Panc1 (cell line): ENCODE measurements at places on chromosomes 11 and 22.
A peak's percentile ranks its signal among the peaks of the same experiment; 100 is the strongest.

DNA sequence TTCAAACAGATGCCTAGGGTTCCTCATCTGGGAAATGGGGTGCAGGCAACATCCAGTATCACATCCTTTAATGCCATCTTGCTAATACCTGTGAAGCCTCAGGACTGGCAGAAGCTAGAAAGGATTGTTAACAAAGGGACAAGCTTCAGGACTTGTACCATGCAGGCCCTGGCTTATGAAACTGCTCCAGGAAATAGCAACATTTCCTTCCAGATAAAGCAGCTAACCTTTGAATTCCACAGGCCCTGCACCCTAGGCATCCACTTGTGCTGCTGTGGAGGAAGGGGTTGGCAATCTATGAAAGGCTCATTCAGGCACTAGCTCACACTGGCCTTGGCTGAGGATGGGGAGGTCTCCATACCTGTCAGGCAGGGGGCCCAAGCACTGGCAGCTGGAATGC is 87.2 kb downstream of the BTBD10 start:
- H3K4me3 ChIP-seq, result no peak overlapping the region
- no peaks in the 10 kb centered on the region for H3K27me3 ChIP-seq
- H3K36me3 ChIP-seq, result no peaks in the 10 kb centered on the region

- no peaks in the 10 kb centered on the region for H3K36me3 ChIP-seq
- no peak overlapping the region for H3K27ac ChIP-seq
- no peak overlapping the region for H3K4me3 ChIP-seq
- no peaks in the 10 kb centered on the region for H3K4me1 ChIP-seq
- H3K27me3 ChIP-seq, result peaks cover 11% of the 10 kb centered on the region
Observed at GRCh38 chr11:95299078-95299679, 68.2 kb upstream of the SESN3 start.

DNA sequence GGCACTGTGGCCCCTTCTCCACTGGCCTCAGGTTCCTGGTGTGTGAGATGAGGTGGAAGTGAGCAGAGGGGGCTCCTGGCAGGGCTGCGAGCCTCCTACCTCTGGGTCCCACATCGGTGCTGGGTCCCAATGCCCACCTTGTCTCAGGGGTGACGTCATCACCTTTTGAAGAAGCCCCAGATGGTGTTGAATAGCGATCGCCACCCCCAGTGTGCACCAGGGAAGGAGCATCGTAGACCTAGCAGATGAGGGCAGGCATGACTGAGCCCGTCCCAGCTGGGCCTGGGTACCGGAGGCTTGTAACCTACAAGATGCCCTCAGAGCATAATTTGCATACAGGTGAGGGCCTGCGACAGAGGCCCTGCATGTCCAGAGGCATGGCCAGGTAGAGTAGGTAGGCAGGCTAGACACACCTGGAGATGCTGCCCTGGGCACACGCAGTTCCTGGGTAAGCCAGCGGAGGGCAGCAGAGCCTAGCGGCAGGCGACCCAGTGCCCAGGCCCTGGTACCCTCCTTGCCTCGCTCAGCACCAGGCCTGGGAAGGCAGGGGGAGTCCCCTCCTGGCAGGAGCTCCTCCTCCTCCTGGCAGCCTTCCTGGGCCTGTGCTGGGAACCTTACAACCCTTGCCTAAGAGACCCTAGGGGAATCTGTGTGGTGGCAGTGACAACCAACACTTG is 52.5 kb downstream of the TPCN2 start:
- peak; percentile 67 for DNase-seq
- H3K27me3 ChIP-seq, result no peaks in the 10 kb centered on the region
- no peaks in the 10 kb centered on the region for H3K36me3 ChIP-seq
- peaks cover 35% of the 10 kb centered on the region for H3K4me1 ChIP-seq

DNA sequence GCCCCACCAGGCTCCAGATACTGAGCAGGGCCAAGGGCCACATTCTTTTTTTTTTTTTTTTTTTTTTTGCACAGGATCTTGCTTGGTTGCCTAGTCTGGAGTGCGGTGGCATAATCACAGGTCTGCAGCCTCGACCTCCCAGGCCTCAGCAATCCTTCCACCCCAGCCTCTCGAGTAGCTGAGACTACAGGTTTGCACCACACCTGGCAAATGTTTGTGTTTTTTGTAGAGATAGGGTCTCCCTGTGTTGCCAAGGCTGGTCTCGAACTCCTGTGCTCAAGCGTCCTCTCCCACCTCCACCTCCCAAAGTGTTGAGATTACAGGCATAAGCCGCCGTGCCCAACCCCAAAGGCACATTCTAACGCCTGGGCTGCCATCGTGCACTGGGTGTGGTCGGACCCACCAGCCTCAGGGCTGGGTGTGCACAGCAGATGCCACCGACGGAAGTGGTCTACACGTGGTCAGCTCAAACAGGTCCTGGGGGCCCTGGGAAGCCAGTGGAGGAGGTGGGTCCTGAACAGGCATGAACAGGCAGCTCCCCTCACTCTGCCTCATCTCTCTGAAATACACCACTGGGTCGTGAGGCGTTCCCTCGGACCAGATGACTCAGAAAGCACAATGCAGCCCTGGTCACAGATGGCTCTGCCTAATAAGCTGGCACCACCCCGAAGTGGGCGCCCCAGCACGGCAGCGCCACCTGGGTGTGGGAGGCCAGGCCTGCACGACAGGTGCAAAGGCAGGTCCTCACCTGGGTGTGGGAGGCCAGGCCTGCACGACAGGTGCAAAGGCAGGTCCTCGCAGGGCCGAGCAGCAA is 5.1 kb upstream of the B4GALNT4 start:
- no peak overlapping the region for H3K4me3 ChIP-seq
- H3K36me3 ChIP-seq, result no peaks in the 10 kb centered on the region
- H3K27me3 ChIP-seq, result no peaks in the 10 kb centered on the region

DNA sequence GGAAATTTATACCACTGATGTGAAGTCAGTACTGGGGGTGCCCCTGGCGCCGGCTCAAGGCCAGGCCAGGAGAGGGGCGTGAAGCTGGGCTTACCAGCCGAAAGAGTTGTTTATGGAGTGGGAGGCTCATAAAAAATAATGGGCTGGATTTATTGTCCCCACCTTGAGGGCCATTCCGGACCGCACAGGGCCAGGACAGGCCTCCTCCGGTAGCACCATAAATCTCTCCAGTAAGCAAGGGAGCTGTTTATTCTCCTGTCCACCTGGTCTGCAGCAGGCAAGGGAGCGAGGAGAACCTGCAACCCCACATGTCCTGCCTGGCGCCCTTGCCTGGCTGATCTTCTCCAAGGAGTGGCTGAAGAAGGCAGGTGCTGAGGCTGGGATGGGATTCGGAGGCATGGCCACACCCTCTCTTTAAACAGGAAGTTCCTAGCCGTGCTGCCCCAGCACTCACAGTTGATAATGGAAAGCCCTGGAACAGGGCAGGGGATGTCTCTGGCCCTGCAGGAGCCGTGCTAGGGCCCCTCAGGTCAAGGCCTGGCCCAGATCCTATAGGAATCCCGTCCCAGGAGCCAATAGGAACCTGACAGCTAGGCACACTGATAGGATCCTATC is 65.1 kb downstream of the SCUBE1 start:
- no peak for DNase-seq
- no peaks in the 10 kb centered on the region for H3K36me3 ChIP-seq
- no peaks in the 10 kb centered on the region for H3K4me1 ChIP-seq
- no peak overlapping the region for H3K27ac ChIP-seq

GRCh38 chr11:121367001-121367843 is 74.7 kb downstream of the SC5D start:
- no peak overlapping the region for H3K4me3 ChIP-seq
- DNase-seq, result no peak
- H3K36me3 ChIP-seq, result no peaks in the 10 kb centered on the region
- H3K4me1 ChIP-seq, result no peaks in the 10 kb centered on the region
- peaks cover 13% of the 10 kb centered on the region; the same call in 1 of the 2 replicates for H3K27me3 ChIP-seq

GRCh38 chr11:31414338-31414737 is 44.7 kb downstream of the DNAJC24 start:
- no peak overlapping the region for H3K4me3 ChIP-seq
- H3K4me1 ChIP-seq, result no peaks in the 10 kb centered on the region
- H3K36me3 ChIP-seq, result no peaks in the 10 kb centered on the region
- H3K27me3 ChIP-seq, result no peaks in the 10 kb centered on the region
- H3K27ac ChIP-seq, result no peak overlapping the region
- no peak for DNase-seq

- no peak for DNase-seq
- H3K27me3 ChIP-seq, result no peaks in the 10 kb centered on the region
- H3K4me1 ChIP-seq, result no peaks in the 10 kb centered on the region
- peaks cover 42% of the 10 kb centered on the region for H3K36me3 ChIP-seq
- no peak overlapping the region for H3K27ac ChIP-seq
- no peak overlapping the region for H3K4me3 ChIP-seq
Observed at GRCh38 chr11:108324587-108324986, 101.7 kb downstream of the ATM start.

DNA sequence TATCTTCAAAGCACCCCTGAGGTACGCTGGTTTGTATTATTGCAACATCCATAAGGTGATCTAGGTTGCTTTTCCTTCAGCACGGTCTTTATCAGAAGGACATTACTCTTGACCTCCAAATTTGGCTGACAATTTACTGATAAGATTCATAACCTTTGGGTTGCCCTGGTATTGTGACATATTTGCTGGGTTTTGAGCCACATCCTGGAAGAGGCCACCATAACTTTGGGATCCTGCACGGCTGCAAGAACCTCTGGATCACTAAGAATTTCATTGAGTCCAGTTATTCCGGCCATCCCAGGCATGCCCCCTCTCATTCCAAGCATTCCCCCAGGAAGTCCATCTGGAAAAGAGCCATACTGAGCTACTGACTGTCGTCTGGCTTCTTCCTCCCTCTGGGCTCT is 6.5 kb upstream of the PLET1 start:
- DNase-seq, result no peak
- no peaks in the 10 kb centered on the region for H3K4me1 ChIP-seq
- H3K27me3 ChIP-seq, result no peaks in the 10 kb centered on the region
- H3K4me3 ChIP-seq, result no peak overlapping the region

- no peaks in the 10 kb centered on the region for H3K27me3 ChIP-seq
- no peak for DNase-seq
- no peaks in the 10 kb centered on the region for H3K36me3 ChIP-seq
- H3K4me1 ChIP-seq, result no peaks in the 10 kb centered on the region
- H3K27ac ChIP-seq, result no peak overlapping the region
Observed at GRCh38 chr11:115933564-115933963, 429.3 kb upstream of the CADM1 start.

- DNase-seq, result no peak
- no peaks in the 10 kb centered on the region for H3K27me3 ChIP-seq
- no peaks in the 10 kb centered on the region; the same call in 1 of the 2 replicates for H3K36me3 ChIP-seq
- no peak overlapping the region for H3K4me3 ChIP-seq
Observed at GRCh38 chr22:36377022-36377631, 10.6 kb downstream of the MYH9 start.

- H3K4me3 ChIP-seq, result no peak overlapping the region
- DNase-seq, result no peak
- H3K36me3 ChIP-seq, result no peaks in the 10 kb centered on the region
- H3K27me3 ChIP-seq, result no peaks in the 10 kb centered on the region
Observed at GRCh38 chr11:69286374-69287371, 7.3 kb upstream of the MYEOV start.

DNA sequence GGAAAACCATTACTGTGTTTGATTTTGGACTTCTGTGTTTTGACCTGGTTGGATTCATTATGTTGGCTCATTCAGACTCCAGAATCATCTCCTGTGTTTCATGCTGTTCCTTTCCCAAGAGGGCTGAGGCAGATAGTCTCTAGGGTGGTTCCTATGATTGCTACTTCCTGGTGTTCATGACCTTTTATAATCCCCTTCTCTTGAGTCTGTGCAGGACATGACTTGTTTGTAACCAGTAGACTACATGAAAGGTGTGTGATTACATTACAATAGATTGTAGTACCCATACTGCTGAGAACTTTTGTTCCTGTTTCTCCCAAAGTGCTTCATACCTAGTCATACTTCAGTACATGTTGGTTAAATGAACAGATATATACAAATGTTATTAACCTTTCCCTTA is 700.6 kb downstream of the METTL15 start:
- H3K27ac ChIP-seq, result no peak overlapping the region
- no peak for DNase-seq
- no peaks in the 10 kb centered on the region for H3K36me3 ChIP-seq

GRCh38 chr11:7385532-7385931 is 99.8 kb upstream of the OLFML1 start:
- no peaks in the 10 kb centered on the region for H3K36me3 ChIP-seq
- H3K27ac ChIP-seq, result no peak overlapping the region
- H3K4me3 ChIP-seq, result no peak overlapping the region
- H3K27me3 ChIP-seq, result no peaks in the 10 kb centered on the region
- H3K4me1 ChIP-seq, result no peaks in the 10 kb centered on the region

DNA sequence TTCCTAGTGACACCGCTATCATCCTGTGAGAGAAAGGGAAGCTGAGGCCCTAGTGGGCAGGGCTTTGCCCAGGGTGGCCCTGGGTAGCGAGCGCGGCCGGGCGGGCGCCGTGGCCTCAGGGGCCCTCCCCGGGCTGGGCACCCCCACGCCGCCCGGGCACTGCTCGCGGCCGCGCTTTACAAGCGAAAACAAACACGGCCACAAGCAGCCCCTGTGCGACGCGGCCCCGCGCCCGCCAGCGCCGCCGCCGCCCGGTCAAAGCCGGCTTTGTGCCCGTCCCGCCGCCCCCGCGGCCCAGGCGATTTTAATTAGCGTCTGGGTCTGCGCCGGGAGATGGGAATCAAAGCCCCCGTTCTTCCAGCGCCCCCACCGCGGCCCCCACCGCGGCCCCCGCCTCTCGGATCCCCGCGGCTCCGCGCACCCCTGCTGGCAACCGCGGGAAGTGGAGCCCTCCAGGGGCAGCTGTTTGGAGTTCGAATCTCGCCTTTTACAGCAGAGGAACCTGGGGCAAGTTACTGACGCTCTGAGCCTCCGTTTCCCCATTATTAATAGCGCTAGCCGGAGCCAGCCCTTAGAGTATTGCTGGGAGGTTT is 47.9 kb downstream of the CHRDL2 start:
- no peaks in the 10 kb centered on the region for H3K4me1 ChIP-seq
- H3K27me3 ChIP-seq, result no peaks in the 10 kb centered on the region; the same call in 1 of the 2 replicates
- H3K27ac ChIP-seq, result no peak overlapping the region
- peak overlapping the region; percentile 40 for H3K4me3 ChIP-seq

DNA sequence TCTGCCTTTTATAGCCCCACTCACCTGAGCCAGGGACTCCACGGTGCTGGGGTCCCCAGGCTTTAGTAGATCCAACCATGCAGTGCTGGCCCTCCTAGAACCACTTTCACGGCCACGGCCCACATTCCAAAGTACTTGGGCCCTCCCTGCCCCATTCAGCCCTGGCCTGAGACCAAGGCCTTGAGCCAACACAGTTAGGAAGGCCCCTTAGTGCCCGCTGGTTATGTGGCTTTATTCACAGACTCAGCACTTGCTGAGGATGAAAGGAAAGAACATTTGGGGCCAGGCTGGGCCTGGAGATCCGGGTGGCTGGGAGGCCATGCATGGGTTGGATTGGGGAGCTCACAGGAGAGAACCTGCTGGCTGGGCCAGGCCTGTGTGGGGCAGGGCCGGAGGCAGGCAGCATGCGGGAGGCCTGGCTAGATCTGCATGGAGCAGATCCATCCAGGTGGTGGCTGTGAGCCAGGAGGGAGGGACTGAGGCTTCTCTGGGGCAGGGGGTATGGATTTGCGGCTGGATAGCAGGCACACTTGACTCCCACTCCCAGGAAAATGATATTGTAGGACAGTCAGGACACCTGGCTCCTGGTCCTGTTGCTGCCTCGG is 12.6 kb downstream of the CHRM1 start:
- H3K36me3 ChIP-seq, result no peaks in the 10 kb centered on the region
- no peak for DNase-seq
- H3K27me3 ChIP-seq, result no peaks in the 10 kb centered on the region
- no peak overlapping the region for H3K4me3 ChIP-seq

GRCh38 chr11:17596711-17597110 is 49.7 kb downstream of the OTOG start:
- H3K27me3 ChIP-seq, result peaks cover 9% of the 10 kb centered on the region
- H3K4me1 ChIP-seq, result no peaks in the 10 kb centered on the region
- H3K4me3 ChIP-seq, result no peak overlapping the region
- H3K27ac ChIP-seq, result no peak overlapping the region

- no peak overlapping the region for H3K4me3 ChIP-seq
- no peak for DNase-seq
- no peaks in the 10 kb centered on the region for H3K4me1 ChIP-seq
- no peak overlapping the region for H3K27ac ChIP-seq
Observed at GRCh38 chr11:127050186-127050585, 49.6 kb upstream of the KIRREL3 start.
